Femur (tissue), 1 donor: ENCODE measurements at places on chromosomes 12 and 14.

- DNase-seq, result no peak
Measured at GRCh38 chr12:79617696-79618095, 73.1 kb downstream of the PAWR start.

DNA sequence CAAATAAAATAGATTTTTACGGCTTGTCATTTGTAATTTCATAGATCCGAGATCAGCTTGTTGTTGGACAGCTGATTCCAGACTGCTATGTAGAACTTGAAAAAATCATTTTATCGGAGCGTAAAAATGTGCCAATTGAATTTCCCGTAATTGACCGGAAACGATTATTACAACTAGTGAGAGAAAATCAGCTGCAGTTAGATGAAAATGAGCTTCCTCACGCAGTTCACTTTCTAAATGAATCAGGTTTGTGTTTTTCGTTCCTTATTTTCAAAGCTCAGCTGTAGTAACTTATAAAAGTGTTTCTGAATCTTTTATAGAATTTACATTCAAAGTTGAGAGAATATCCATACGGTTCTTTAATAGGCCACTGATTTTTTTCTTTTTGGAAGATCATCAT is 89.1 kb downstream of the LRRK2 start:
- no peak for DNase-seq

DNA sequence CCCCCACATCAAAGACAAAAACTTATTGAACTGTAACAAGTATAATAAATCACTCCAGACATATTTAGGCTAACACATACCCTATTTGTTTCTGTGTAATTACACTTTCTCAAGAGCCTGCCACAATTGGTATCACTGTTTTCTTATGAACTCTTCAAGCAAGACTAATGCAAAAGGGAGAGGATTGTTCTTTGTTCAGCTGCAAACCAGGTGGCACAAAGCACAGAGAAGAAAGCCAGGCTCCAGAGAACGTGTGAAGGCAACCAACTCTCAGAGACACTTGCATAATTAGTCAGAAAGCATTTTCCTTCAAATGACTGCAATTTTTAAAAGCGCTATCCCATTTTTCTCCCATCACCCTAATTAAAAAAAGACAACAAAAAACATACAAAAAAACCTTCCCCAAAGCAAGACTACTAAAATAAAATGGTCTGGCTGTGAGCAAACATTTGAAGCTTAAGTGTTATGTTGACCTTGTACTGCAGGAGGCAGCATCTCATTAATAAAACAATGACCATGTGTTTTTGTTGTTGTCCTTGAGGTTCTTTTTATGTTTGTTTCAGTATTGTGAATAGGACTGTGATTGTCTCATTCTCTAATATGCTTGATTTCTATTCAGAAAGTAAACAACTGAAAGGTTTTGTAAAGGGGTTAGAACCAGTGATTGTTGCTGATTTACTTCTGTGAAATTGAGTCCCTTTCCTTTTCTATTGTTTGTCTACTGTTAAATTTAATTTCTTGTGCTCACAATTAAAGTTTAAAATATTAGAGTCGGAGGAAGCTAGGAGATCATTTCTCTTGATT is 452.7 kb upstream of the PDE3A start:
- DNase-seq, result no peak

- no peak for DNase-seq
Measured at GRCh38 chr14:88698651-88699050, 94.1 kb downstream of the EML5 start.

GRCh38 chr12:95986635-95987570 is 9.2 kb downstream of the HAL start:
- DNase-seq, result no peak

GRCh38 chr14:61654026-61654425 is 41.3 kb upstream of the HIF1A start:
- no peak for DNase-seq

- DNase-seq, result no peak
Measured at GRCh38 chr14:54114941-54115340, 158.3 kb upstream of the BMP4 start.

GRCh38 chr12:131603106-131603938 is 107.6 kb upstream of the SFSWAP start:
- DNase-seq, result no peak

- DNase-seq, result no peak
Measured at GRCh38 chr14:68981539-68981976, 2.5 kb upstream of the ACTN1 start.

DNA sequence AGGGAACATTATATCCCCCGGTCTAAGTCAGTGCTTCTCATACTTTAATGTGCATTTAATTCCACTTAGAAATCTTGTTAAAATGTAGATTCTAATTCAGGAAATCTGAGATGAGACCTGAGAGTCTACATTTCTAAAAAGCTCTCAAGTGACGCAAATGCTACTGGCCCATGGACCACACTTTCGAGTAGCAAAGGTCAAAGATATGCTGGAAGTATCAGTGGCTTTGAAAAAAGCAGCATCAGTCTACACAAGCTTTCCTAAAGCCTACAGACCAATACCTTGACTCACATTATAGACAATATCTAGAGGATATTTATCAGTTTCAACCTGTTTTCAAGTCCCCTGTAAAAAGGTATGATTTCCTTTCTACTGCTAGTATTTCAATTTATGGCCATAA is 248.6 kb downstream of the CEP128 start:
- DNase-seq, result no peak

- DNase-seq, result no peak
Measured at GRCh38 chr12:119942386-119942785, 46.6 kb upstream of the BICDL1 start.
